ENCODE measurements at places on chromosomes 7 and 10.

- no peak for DNase-seq
These were observed 44.1 kb upstream of the CDK6 start for GRCh38 chr7:92880212-92881090.

DNA sequence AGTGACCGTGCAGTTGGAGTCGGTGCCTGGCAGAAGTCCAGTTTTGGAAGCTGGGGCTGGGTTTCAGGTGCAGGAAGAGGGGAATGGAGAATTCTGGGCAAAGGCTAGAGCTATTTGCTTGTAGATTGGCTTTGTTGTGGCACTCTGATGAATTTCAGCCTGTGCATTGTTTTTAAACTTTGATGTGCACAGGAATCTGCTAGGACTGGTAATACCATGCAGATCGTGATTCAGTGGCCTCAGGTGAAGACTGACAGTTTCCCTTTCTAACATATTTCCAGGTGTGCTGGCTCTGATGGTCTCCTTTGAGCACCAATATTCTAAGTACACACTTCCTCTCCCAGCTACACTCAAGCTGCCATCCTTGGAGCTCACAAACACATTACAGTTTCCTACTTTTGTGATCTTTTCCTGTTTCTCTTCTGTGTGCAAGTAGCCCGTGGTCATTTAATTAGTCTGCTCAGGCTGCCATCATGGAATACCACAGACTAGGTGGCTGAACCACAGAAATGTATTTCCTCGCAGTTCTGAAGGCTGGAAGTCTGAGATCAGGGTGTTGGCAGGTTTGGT is 55.6 kb downstream of the NOC3L start:
- DNase-seq = no peak

GRCh38 chr7:30068117-30068516 is 39.9 kb downstream of the PLEKHA8 start:
- DNase-seq = no peak

DNA sequence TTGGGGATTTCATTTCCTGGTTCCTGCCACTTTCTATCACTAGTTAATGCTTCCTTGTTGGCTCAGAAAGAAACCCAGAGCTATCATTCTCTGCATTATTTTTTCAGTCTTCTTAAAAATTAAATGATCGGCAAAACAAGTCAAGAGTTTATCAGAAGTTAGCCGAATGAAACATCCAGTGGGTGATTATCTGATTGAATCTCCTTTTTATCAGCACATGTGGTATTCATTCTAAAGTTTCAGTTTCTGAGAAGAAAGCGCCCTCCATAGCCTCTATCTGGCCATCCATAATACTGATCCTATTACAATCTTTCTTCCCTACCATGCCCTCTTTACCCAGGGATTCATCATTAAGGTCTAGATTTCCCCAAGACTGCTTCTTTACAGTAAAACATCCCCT is 71.8 kb downstream of the OSBPL3 start:
- DNase-seq = no peak

DNA sequence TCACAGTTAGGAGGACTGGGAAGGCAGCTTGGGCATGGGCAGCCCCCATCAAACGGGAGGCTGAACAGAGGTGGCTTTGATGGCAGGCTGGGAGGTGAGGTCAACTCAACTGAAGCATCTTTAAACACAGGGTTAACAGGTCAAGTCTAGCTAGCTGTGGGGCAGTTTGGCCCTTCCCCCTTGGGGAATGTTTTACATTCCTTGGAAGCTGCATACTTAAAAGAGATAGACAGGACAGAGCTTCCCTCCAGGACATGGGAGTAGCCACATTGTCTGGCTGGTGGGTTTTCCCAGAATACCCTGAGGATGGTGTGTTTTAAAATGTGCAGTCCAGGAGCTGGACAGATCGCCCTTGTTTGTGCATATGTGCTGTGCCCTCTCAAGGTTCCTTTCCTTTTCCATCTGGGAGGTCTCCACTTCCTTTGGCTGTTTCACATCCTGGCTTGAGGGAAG is 6.8 kb upstream of the RASSF4 start:
- no peak for DNase-seq

- DNase-seq = no peak
These were observed 50.4 kb upstream of the FAM3C start for GRCh38 chr7:121446526-121446925.

DNA sequence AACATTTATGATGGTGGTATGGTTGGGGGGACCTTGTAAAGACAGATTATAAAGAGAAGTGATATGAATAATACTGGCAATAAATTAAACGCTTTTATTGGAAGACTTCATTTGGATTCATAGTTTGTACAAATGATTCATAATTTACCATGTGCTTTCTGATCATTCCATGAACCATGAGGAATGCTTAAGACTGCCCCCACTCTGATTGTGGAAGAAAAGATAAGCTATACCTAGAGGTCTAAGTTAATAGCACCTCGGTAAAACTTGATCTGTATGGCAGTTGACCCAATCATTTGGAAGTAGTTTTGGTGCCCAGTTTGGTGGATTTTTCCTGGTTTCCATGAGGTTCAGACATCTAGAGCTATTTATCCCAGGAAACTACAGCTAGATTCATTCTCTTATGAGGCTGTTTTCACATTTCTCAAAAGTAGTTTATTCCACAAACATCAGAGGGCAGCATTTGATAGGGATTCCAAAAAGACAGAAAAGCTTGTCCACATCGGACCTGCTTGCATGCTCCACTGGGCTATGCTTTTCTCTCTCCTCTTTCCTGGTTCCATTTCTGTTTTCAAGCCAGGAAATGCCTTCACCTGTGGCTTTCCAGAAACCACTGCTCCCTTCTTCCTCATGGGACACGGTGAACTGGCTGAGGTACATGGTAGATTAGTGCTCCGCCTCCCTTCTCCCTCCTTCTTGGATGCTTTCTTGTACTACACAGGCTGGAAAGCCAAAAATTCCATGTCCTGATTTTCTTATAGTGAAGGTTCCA is 29.2 kb downstream of the TFAM start:
- DNase-seq = no peak

- DNase-seq = no peak
These were observed 128.3 kb downstream of the NEBL start for GRCh38 chr10:20768843-20769242.

- no peak for DNase-seq
These were observed 66.3 kb downstream of the SHOC2 start for GRCh38 chr10:110985497-110986275.

DNA sequence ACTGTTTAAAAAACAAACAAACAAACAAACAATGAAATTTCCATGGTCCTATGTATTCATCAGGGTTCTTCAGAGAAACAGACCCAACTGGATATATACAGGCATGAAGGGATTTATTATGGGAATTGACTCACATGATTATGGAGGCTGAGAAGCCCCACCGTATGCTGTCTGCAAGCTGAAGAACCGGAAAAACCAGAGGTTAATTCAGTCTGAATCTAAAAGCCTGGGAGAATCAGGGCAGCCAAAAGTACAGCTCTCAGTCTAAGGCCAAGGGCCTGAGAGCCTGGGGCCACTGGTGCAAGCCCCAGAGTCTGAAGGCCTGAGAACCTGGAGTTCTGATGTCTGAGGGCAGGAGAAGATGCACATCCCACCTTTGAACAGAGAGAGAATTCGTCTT is 163.5 kb downstream of the MDFIC start:
- DNase-seq = no peak

DNA sequence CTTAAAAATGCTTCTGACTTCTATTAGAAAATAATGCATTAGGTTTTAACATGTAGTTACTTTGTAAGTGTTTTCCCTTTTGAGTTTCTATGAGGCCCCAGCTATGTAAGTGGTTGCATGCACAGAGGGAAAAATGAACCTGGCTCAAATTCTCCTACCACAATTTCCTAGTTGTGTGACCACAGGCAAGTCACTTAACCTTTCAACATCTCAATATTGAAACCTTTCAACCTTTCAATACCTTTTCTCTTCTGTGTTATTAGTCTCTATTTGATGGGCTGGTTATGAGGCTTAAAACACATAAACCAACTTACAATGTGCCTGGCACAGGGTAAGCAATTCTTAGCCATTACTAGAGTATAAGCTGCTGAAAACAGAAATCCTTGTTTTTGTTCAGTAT is 203.0 kb downstream of the KCND2 start:
- DNase-seq = no peak

GRCh38 chr10:102269017-102269416 is 23.7 kb downstream of the GBF1 start:
- no peak for DNase-seq

- DNase-seq = no peak
These were observed 9.2 kb downstream of the INTS1 start for GRCh38 chr7:1494866-1495563.

- DNase-seq = no peak
These were observed 195.6 kb upstream of the FRMD4A start for GRCh38 chr10:14526326-14526725.

- DNase-seq = no peak
These were observed 274.6 kb upstream of the ZNF32 start for GRCh38 chr10:43923328-43923727.

GRCh38 chr7:151833691-151834090 is 43.2 kb downstream of the PRKAG2 start:
- DNase-seq = no peak

DNA sequence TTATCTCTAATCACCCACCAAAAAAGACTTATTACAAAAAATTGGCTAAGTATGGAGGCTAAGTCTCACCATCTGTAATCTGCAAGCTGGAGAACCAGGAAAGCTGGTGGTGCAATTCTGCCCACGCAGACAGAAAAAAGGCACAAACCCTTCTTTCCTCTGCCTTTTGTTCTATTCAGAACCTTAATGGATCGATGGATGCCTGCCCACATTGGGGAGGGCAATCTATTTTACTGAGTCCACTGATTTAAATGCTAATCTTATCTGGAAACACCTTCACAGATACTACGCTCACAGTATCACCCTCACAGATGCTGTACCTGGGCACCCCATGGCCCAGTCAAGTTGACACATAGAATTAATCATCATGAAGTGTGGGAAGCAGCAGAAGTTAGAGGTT is 10.2 kb downstream of the IGFBP3 start:
- no peak for DNase-seq

DNA sequence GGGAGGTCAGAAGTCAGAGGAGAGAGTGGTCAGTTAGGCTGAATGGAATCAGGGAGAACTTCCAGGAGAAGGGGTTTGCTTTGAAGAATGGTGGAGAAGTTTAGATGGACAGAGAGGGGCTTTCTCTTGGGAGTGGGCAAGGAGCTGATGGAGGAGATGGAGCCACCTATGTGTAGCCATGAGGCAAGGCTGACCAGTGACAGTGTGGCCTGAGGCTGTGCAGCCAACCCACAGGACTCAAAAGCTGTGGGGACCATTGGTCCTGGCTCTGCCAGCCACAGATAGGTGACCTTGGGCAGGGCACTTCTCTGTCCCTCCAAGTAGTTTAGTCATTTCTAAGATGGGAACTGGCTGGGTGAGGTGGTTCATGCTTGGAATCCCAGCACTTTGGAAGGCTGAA is 18.7 kb downstream of the NEURL1 start:
- DNase-seq = peak; percentile 5

DNA sequence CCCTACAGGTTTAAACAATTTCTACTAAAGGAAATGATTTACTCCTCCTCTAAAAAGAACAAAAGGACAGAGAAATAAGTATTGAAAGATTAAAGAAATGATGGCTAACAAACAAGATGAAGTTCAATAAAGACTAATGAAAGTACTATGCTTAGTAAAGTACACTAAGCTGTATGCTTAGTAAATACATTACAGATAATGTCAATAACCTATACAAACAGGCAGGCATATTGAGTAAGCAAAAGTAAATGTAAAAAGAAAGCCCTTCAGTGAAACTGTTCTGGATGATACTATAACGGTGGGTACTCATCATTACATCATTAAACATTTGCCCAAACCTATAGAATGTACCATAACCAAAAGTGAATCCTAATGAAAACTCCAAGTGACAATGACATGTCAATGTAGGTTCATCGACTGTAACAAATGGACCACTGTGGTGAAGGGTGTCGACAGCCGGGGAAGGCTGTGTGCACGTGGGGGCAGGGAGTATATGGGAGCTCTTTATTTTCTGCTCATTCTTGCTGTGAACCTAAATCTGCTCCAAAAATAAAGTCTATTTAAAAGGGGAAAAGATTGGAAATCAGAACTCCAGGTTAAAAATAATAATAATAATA is 34.0 kb downstream of the CYTH3 start:
- no peak for DNase-seq

- DNase-seq = no peak
These were observed 117.6 kb upstream of the FERD3L start for GRCh38 chr7:19262826-19263225.

DNA sequence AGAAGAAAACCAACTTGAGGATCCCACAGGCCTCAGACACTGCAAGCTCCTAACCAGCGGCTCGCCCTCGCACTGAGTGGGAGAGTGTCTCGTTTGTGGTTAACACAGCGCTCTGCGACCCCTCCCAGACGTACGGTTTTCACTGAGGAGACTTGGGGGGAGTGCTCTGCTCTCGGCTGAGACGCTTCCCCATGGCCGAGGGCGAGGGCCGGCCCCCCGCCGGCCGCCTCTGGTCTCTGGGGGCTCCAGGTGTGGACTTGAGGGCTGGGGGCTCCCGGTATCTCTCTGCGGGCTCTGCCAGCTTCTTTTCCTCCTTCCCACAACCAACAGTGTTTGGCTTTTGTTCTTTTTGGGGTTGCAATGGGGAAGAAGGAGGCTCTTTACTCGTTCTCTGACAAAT is 118.7 kb downstream of the LARP4B start:
- DNase-seq = no peak

DNA sequence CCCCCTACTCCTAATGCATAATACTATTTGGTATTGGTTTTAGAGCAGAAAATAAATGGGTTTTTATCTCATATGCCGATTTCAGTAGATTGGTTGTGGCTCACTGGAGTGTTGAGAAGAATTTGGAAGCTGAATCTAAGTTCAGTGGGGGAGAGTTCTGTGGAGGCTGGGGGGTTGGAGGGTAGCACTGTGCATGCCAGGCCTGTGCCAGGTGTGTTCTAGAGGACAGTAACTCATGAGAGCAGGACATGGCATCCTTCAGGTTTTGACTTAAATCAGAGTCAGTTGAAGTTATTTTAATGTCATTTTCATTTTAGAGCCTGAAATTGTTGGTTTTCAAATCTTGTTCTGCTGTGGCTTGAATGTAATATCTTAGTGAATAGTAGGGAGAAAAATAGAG is 79.5 kb downstream of the EEPD1 start:
- DNase-seq = no peak

GRCh38 chr10:6354168-6354772 is 151.5 kb downstream of the PFKFB3 start:
- DNase-seq = no peak

DNA sequence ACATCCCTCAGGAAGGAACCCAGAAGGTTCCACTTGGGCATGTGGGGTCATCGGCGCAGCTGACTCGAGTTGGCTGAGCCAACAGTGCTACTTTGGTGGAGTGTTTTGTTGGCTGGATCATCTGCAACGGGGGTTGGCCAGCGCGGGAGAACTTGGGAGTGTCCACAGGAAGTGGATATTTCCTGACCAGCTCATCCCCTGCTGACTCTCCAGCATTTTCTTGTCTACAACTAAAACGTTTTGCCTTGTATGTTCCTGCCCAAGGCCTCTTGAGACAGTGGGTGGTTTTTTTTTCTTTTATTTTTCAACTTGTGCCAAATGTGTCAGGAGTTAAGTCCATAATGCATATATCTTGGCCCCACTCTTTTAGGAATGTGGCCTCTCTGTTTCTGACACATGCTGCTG is 208.6 kb downstream of the ZNF365 start:
- no peak for DNase-seq

GRCh38 chr7:91566402-91566732 is 302.1 kb downstream of the FZD1 start:
- no peak for DNase-seq

Data from head of caudate nucleus (tissue), 42 donors.